ENCODE measurements at places on chromosomes 2 and 18.

DNA sequence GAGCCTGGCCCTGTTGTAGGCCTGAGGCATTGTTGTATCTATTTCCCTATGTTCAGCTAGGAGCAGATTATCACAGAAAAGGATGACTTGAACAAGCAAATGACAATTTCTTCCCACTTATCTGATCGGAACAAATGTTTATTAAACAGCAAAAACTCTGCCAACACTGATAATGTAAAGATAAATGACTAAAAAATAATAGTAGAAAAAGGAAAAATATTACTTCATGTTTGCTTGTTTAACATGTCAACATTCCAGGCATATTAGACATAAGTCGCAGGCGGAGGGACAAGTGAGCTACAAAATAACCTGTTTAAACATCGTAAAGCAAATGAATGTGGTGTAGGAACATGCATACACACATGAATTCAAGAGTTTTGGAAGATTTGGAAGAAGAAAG, 257.9 kb downstream of the TMX3 start:
- no peak for DNase-seq

- peak; percentile 45 for DNase-seq
Measured at GRCh38 chr2:25286025-25286400, 55.7 kb downstream of the DNMT3A start.

DNA sequence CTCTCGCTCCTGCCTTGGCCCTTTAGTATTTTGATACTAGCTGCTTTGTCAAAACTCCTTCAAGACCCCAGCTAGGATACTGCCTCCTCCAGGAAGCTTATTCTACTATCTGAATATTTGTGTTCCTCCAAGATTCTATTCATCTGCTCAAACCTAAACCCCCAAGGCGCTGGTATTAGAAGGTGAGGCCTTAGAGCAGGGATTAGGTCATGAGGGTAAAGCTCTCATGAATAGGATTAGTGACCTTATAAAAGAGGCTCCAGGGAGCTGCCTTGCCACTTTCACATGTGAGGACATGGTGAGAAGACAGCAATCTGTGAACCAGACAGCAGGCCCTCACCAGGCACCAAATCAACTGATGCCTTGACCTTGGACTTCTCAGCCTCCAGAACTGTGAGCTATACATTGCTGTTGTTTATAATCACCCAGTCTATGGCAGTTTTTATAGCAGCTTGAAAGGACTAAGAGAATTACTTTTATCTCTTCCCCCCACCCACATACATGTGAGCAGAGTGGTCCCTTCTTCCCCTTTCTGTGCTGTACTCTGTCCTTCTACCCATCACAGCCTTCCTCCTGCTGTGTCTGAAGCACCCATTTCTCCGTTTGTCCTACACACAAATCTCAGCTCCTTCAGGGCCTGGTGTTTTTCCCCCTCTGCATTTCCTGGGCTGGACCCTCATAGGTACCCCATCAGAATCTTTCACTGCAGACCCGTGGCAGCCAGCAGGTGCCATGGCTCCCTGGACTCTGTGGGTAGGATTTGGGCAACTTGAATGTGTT, 54.5 kb downstream of the HS1BP3 start:
- no peak for DNase-seq

GRCh38 chr2:74756356-74756890, 77.5 kb upstream of the HK2 start:
- no peak for DNase-seq

DNA sequence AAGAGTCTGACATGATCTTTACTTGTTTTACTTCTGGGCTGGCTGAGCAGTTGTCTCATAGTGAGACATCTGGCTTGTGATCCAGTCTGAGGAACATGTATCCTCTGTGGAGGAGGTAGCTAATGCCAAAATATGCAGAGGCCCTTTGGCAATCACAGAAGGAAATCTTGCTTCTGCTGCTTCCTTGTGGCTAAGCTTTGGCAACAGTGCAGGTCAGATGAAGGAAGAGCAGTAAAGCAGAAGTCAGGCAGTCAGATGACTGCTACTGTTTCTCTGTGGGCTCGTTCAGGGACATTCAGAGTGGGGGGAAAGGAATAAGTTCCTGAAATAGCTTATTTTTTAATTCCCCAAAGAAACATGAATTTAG, 22.3 kb downstream of the DOK1 start:
- no peak for DNase-seq

DNA sequence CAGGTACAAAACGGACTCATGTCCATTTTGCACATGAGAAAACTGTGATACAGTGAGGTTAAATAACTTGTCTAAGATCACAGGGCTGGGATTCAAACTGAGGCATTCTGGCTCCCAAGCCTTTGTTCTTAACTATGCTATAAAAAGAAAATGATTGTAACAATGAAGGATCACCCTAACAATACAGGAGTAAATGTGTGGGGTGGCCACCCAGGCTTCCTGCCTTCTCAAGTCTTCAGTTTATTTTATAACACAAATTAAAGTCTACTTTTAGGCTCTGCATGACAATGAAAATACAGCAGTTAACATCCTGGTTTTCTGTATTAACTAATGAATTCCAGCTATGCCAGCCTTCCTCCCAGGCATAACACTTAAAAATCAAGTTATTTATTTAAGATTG, 7.6 kb downstream of the WDFY1 start:
- DNase-seq = no peak

GRCh38 chr18:7871560-7872456, 304.7 kb downstream of the PTPRM start:
- no peak for DNase-seq

- DNase-seq = no peak
Measured at GRCh38 chr2:203797712-203798111, 69.9 kb upstream of the CTLA4 start.

DNA sequence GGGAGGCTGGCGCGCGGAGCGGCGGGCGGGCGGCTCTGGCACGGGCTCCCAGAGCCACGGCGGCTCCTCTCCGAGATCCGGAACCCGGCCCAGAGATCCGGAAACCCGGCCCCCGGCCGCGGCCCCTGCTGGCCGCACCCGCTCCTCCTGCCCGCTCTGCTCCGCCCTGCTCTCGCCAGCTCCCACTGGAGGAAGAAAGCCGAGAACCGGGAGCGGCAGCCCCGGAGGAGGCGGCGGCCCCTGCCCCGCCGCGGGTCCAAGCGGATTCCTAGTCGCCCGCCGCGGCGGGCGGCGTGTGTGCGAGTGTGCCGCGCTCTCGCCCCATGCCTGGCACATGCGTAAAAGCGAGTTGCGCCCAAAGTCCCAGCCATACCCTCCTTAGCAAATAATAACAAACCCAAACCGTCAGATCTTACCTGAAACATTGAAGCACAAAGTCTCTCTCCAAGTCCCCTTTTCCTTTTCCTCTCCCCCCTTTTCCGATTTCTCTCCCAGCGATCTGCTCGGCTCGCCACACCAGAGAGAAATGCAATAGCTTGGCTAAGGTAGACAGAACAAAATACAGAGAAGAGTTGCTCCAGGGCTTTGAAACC, 108.7 kb upstream of the KCTD1 start:
- no peak for DNase-seq

DNA sequence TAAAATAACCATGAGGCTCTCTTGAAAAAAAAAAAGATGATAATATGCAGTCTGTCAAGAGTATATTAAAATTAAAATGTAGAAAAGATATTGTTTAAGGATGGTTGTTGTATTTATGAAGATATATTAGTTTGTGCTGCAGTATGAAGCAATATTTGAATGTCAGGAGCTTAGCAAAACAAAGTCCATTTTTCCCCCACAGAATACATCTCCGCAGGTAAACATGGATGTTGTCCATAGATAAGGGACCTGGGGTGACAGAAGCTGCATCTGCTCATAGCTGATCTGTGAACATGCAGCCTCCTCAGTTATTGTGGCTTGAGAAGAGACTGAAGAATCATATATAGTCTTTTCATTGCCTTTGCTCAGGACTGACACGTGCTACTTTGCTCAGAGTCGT, 366.1 kb upstream of the MMADHC start:
- no peak for DNase-seq

DNA sequence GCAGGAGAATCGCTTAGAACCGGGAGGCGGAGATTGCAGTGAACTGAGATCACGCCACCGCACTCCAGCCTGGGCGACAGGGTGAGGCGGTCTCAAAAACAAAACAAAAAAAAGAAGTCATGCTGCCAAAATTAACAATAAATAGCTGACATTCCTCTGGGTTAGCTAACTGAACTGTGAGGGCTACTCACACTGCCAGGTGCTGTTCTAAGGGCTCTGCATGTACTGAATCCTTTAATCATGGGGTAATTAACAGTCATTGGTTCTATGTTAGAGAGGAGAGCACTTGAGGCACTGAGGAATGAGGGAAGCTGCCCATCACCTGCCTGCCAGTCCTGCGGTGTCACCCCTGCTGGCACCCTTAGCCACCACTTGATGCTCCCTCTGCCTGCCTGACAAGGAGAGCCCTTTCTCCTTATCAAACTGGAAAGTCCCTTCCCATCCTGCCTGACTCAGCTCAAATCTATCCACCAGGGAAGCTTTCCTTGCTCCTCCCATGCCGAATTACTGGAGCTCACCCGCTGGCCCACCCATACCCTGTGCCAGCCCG, 73.0 kb upstream of the RIOK3 start:
- no peak for DNase-seq

GRCh38 chr2:119407430-119408220, 24.0 kb upstream of the TMEM37 start:
- DNase-seq = no peak

GRCh38 chr18:37483221-37483971, 82.2 kb downstream of the CELF4 start:
- DNase-seq = no peak

GRCh38 chr2:125710561-125710960, 945.4 kb upstream of the GYPC start:
- DNase-seq = no peak

- DNase-seq = no peak
Measured at GRCh38 chr18:23279931-23280330, 144.6 kb downstream of the CABLES1 start.

DNA sequence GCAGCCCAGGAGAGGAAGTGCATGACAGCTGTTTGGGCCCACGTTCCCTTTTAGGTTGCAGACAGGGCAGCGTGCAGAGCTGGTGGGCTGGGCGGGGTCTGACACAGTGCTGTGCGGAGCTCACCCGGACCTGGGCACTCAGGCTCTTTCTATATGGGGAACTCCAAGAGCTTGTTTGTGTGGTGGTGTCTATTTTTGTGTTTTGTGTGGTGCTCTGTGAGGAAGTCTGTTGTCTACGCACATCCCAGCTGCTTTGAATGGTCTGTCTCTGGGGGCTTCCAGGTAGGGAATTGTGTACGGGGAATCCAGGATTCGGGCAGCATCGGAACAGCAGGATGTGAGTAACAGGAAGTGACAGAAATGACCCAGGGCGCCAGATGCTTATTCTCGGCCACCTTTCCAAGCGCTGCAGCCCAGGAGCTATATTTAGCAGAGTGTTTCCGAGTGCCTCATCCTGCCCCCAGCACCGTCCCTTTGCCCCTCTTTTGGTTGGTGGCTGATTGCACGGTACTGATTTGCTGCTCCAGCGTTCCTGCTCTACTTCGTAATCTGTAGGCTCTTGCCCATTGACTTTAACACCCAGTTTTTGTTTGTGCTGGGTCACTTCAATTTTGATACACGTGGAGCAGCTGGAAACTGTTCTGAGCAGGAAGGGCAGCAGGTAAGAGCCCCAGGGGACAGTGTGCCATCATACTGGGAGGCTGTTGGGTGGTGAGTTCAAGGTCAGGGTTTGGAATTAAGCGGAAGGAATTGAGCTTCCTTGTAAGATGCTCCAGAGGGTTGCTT, 64.7 kb downstream of the DGKD start:
- DNase-seq = no peak

DNA sequence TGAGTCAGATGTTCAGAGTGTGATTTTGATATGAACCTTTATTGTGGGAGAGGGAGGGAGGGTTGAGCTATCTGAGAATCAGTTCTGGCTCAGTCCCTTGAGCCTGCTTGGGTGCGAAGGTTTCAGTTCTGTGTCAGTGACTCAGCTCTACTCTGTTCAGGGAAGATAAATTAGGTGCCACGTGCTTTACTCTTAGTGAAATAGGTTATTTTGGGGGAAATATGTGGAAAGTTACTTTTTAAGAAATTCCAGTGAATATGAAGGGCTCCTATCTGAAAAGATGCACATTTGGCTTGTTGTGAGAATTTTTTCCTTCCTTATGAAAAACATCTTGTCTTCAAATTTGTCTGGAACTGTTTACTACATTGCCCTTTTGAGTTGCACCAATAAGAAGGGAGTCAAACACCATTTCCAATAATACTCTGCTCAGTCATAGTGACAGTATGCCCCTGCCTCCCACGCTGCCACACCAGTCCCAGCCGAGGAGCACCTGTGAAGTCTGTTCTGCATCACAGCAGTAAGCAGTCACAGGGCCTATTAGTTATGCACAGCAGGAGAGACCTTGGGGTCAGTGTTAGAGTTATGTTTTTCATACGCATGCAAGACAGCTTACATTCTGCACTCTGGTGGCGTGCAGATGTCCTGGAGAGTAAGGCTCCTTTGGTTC, 32.8 kb upstream of the DNAH7 start:
- DNase-seq = no peak

GRCh38 chr2:188675391-188676009, 298.7 kb upstream of the COL3A1 start:
- DNase-seq = no peak

- DNase-seq = no peak
Measured at GRCh38 chr2:159942146-159942545, 120.3 kb downstream of the PLA2R1 start.

DNA sequence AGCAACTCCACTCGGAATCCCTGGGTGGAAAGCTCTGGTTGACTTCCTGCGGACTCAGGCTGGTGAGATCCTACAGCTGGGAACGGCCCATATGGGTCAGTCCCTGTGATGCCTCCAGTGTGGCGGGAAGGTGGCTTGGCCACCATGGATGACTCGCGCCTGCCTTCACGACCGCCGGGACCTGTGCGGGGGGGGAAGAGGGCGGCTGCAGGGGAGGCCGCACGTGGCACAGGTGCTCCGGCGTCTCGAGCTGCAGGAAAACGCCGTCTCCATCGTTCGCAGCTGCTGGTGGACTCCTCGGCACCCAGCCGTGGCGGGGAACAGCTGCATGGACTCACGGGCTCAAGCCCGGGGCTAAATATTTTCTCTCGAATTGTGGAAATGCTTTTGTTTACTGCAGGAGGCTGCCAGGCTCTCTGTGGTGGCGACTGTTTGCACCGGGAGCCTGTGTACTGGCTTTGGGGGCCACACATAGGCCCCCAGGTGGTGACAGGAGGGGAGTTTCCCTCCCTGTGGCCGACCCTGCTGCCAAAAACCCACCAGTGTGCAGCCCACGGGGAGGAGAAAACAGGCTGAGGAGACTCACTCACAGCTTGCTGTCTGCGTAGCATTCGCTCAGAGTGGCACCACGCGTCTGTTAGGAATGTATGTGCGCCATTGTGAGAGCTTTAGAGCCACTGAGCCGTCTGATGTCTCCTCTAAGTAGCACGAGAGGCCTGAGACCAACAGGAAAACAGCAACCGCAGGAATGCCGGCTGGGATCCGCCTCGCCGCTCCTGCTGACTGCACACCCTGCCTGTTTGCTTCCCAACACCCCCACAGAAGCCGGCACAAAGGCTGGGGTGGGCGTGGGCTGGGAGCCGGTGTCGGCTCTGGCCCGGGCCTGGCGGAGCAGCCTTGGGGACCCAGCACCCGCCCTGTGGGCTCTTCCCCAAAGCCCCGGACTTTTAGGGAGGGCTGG, 89.2 kb downstream of the NFATC1 start:
- no peak for DNase-seq
